ENCODE measurements at places on chromosomes 5 and 9. TPM values are rescaled to one million over a fixed set of nuclear protein-coding genes. Genes with fewer than 3 reads are reported as not detected.

GRCh38 chr5:138274189-138274853 lies at the start of gene GFRA3:
Gene GFRA3, minus strand, starts transcription at chr5:138274621. Its CDS starts 197 bp downstream, at chr5:138274424.
- DNase-seq, result no peak

Gene CTSV
- not detected for total RNA-seq

DNA sequence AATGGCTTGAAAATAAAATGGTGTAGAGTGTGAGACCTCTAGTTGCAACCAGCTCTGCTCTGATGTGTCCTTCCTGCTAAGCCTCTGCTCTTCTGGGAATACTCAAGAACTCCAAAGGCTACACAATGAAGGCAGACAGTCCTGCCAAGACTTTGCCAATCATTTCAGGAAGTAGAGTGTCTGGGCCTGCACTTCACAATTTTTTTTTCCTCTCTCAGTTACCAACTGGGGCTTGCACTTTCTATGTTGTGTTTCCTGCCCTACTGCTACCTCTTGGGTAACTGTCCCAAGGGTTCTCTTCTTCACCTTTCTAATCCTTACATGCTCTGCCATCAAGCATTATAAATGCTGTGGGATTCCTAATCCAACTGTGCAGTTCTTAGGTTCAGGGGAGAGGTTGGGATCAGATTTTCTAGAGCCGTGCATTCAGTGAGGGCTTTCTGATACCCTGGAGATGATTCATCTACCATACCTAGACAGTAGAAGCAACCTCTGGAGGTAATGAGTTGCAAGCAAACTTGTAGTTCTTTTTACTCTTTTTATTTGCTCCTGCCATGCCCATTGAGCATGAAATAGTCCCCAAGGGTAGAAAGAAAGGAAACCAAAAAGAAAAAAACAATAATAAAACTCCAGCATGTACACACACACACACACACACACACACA lies 365.9 kb downstream of the MLLT3 start:
- DNase-seq, result no peak

Gene LAMC3
- 4.1 TPM for total RNA-seq

Gene ORM2
- not detected for total RNA-seq

Gene ECSCR
- 3.2 TPM for total RNA-seq

Gene TMC1
- not detected for total RNA-seq

DNA sequence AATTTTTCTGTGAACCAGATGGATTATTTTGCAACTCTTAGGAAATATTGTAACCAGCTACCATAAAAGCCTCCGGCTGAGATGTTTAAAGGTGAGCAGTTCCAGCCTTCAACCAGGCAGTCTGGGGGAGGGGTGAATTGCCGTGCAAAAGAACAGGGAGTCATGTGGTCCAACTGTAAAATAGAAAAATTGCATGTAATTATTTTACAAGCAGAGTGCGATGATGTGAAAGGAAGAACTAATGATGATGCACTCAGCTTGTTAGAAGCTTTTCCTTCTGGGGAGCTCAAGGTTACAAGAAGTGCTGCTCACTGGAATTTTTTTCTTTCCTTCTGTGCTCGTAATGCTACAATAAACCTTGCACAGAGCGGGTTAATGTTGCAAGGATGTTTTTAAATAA lies 188.7 kb upstream of the ITGA1 start:
- peak; percentile 46 for DNase-seq

Gene FAM169A
- 6.0 TPM for total RNA-seq

DNA sequence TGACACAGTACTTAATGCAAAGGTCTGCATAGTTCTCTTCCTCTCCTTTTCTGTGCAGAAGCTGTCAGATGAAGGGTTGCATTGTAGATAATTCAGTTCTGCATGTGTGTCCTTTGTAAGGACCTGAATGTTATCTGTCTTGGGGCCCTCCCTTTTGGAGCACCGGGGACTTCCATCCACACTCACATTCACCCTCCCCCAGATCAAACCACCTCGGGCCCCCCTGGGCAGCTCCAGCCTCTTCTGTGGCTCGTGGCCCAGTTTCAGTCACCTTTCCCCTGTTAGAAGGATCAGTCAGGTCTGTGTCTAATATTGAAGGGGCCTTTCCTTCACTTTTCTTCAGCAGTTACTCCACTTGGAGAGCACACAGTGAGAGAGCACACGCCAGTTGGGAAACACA lies 11.0 kb downstream of the DMRT1 start:
- no peak for DNase-seq

DNA sequence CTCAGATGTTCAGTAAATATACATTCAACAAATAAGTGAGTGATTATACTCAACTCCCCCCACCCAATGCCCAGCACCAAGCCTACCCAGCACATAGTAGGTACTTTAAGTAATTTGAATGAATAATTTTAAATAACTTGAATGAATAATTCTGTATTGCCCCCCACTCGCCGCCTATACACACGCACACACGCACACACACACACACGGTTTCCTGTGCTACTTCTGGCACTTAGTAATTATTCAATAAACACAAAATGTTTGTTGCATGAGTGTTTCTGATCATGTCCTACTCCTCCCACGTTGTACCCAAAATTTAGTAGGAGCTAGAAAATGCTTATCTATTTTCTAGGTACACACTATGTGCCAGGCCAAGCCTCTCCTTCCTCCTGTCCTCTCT lies 16.2 kb downstream of the PCDH12 start:
- DNase-seq, result no peak

Gene RANBP3L
- total RNA-seq, result 0.54 TPM

DNA sequence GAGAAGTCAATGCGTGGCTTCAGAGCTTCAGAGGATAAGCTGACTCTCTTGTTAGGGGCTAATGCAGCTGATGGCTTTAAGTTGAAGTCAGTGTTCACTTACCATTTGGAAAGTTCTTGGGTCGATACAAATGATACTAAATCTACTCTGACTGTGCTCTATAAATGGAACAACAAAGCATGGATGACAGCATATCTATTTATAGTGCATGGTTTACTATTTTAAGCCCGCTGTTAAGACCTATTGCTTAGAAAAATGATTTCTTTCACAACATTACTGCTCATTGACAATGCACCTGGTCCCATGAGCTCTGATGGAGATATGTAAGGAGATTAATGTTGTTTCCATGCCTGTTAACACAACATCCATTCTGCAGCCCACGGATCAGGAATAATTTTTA lies 435.7 kb downstream of the MAT2B start:
- DNase-seq, result no peak
